ENCODE measurements at places on chromosomes 7 and 10.

GRCh38 chr7:38294926-38295325 lies 21.5 kb upstream of the TARP start:
- no peak for DNase-seq

- peak; percentile 72 for DNase-seq
Measured at GRCh38 chr10:93080350-93081046, 6.8 kb downstream of the CYP26A1 start.

DNA sequence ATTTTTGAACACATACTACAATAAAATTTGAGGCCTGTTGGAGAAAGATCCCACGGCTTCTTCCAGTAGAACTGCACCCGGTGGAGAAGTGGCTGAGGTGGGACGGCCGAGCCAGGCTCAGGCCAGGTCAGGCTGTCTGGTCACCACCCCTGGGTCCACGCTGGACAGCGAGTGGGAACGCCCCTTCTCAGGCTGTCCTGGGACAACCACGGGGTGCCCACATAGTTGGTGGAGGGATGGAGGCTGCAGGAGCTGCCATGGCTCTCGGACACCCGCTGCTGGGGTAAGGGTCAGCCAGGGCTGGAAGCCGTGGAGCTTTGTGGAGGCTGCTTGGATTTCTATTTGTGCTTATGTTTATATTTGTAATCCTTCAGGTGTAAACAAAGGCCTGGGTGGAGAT lies 206.5 kb downstream of the DNAJB6 start:
- DNase-seq, result no peak

- no peak for DNase-seq
Measured at GRCh38 chr7:106313966-106314365, 29.2 kb upstream of the NAMPT start.

- DNase-seq, result no peak
Measured at GRCh38 chr7:100427762-100428198, 723 bp downstream of the ZCWPW1 start.

- no peak for DNase-seq
Measured at GRCh38 chr10:49298983-49299815, at the start of gene C10orf71. TSS of gene C10orf71 (plus strand) at chr10:49299170. CDS start at chr10:49322546, 23,376 bp downstream.

Measured in SJSA1 (cell line).